ENCODE measurements at places on chromosomes 4 and X. TPM values are rescaled to one million over a fixed set of nuclear protein-coding genes. Genes with fewer than 3 reads are reported as not detected.

The MND1 gene
- 9.0 TPM for total RNA-seq

The MAGEA4 gene
- not detected for total RNA-seq

The NFKB1 gene
- total RNA-seq = 53.7 TPM

DNA sequence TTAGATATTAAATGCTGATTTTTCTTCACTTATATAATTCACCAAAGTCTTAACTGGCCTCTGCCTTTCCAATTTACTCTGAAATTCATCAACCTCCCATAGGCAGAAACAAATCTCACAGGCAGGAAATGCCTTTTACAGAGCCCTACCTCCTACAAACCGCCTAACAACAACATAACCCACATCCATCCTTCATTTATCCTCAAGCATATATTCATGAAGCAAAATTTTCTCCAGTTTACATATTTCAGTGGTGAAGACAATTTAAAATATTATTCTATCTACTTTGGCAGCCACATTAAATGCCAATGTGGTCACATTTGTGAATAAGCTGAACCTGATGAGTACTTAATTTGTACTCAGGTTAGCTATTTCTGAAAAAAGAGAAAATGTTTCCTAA is 30.3 kb downstream of the SEPSECS start:
- DNase-seq = peak; percentile 53

GRCh38 chr4:11426003-11426402 is 2.7 kb downstream of the HS3ST1 start:
- DNase-seq = no peak

DNA sequence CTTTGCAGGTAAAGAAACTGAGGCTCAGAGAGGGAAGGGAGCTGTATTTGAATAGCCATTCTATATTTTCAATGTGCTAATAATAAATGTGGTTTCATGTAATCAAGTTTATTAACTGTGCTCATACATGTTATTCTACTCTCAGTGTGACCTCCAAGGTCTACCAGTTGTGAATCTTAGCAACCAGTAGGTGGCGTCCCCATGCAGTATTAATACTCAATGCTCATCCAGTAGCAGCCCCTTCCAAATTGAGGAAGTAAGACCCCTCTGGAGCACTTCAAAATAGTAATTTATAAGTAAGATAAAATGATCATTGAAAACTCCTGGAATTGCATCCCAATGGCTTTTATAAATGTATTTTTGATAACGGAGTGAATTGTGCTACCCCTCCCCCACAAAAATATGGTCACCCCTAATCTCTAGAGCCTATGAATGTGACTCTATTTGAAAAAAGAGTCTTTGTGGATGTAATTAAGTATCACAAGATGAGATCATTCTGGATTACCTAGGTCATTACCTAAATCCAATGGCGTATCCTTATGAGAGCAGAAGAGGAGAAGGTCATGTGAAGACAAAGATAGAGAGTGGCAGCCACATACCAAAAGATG is 20.4 kb upstream of the SEPSECS start:
- DNase-seq = peak; percentile 42

- no peak for DNase-seq
Measured at GRCh38 chr4:20384456-20384855, 132.8 kb downstream of the SLIT2 start.

- DNase-seq = no peak
Measured at GRCh38 chrX:123647244-123647643, 85.6 kb downstream of the THOC2 start.

GRCh38 chr4:70559211-70559830 is 32.7 kb upstream of the AMBN start:
- DNase-seq = peak; percentile 47

DNA sequence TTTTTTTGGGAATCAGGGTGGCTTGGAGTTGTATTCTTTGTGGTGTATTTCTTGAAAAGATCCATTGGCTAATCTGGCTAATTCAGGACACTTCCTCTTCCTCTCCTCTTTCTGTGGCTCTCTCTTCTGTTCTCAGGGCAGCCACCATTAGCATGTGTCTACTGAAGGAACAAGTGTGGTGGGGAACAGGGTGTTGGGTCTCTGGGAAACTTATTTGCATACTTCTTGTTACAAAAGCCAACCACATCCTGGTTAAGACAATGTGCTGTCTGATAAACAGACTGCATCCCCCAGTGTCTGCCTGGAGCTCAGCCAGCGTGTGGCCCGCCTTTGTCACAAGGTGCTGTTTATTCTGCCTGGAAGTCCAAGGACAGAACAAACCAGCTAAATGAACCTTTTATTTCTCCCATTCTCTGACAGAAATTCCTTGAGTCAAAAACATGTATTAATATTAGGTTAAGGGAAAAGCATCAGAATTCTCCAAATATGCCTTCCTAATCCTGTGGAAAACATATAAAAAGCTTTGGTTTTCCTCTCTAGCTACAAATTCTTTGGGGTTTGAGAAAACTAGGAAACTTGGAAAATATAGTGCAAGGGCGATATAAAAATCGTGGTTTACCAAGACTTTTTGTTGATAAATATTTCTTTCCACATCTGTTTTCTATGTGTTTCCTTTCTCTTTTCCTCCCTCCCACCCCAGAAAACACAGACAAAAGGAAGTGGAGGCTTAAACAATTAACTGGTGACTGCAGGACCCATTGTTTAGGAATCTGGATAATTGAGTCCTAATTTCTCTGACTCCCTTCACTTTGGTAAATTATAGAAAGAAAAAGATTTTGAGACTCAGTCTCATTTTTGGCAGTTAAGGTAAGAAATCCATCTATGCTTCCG is 203.6 kb downstream of the SPRY1 start:
- DNase-seq = peak; percentile 93

DNA sequence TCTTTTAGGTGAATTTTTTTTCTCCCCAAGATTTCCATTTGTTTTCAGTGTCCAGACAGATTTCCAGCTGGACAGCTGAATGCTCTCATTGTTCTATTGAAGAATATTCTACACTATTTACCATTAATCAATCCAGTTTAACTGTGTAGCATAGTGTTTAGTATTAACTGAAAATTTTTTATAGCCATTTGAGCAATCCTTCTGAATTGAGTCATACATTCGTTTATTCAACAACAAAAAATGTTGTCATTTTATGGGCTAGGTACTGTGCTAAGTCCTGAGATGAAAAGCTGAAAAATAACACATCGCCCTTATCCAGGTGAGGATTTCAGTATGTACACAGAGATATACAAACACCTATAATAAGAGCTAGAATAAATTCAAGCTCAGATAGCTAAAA is 223.3 kb downstream of the COL25A1 start:
- peak; percentile 73 for DNase-seq

GRCh38 chrX:114162068-114162735 is 421.7 kb upstream of the HTR2C start:
- DNase-seq = no peak

DNA sequence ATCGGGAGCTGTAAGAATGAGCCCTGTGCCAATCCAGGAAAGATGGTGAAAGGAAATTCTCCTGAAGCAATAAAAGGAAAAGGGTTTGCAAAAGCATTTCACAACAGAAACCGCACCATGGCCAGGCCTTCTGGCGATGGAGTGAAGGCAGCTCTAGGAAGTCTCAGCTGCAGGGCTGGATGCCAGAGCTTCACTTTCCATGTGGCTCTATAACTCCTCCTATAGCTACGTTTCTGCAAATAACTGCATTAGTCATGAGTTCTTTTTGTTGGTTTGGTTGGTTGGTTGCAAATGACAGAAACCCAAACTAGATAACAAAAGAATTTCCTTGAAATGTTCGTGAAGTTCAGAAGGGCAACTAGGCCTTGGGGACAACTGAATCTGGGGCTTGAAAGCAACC is 84.6 kb downstream of the RELL1 start:
- peak; percentile 21 for DNase-seq

DNA sequence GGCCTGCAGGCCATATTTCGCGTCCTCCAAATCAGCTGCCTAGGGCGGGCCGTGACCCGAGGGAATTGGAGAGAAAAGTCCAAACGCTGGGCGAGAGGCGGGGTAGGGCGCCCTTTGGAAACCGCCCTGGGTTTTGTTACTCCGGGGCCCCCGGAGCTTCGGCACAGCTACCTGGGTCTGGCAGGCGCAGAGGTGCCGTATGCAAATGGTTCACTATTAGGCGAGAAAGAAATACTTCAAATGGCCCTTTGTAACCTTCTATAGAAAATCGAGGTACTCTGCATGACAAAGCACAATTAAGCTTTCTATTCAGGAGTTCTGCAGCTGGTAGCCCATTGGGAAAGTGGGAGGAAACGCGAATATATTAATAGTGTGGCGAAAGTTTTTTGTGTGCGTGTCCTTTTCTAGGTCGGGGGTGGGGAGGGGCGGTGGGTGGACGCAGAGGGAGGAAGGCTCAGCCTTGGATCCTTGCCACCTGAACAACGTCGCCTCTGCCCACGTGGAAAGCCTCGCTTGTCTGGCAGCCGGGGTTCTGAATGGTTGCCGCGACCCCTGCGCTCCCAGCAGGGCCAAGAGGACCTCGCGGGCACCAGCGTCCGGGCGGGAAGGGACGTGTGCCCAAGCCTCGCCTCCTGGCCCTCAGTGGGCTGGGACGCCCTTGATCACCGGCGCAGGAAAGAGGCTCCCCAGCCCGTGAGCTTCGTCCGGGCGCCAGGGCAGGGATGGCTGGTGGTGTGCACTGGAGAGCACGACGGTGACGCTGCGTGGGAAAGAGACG is 9.5 kb downstream of the GSX2 start:
- DNase-seq = no peak

DNA sequence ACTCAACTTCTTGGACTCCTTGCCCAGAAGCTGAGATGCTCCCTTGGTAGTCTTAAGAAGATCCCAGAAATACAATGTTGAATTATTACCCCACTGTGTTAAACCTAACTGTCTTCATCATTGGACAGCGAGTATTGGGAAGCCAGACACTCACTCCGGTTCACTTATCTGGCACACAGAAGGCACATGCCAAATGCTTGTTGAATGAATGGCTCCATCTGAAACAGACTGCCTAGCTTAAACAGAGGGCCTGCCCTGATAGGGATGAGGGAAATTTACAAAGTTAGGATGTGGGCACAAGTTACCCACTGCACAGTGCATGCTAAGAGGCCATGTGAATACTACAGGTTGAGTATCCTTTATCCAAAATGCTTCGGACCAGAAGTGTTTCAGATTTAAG is 79.3 kb downstream of the RASL11B start:
- no peak for DNase-seq

DNA sequence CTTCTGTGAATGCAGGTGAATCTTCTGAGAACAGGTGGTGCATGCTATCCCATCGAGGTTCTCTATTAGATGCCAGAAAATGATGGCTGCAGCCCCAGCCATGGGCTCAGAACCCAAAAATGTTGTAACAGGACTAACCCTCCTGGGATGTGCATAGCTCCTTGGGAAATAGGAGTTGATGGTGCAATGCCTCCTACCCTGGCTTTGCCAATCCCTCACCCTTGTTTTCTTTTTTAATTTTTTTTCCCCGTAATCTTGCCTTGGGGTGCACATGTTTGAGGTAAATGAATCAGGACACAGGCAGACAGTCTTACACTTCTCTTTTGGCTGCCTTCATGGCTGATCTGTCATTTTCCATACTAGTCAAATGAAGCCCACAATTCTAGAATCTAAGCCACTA is 96.6 kb downstream of the KIT start:
- DNase-seq = no peak

Measured in renal cortical epithelial cell (primary cell).